Activated CD4-positive, alpha-beta T cell treated with anti-CD3 and anti-CD28 coated beads for 4 hours (primary cell): ENCODE measurements at places on chromosomes 4 and X.

DNA sequence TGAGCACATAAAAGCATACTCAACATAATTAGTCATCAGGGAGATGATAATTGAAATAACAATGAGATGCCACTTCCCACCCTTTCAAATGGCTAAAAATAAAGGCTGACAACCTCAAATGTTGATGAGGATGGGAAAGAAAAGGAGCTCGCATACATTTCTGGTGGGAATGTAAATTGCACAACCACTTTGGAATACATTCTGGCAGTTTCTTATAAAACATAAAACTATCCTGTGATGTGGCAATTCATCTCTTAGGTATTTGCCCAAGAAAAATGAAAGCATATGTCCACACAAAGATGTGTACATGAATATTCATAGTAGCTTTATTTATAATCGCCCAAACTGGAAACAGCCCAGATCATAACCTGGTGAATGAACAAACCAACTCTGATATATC is 687 bp upstream of the ZNF275 start:
- no peak for DNase-seq

- no peak for DNase-seq
These were observed 30.9 kb upstream of the RASGEF1B start for GRCh38 chr4:81502564-81502963.

DNA sequence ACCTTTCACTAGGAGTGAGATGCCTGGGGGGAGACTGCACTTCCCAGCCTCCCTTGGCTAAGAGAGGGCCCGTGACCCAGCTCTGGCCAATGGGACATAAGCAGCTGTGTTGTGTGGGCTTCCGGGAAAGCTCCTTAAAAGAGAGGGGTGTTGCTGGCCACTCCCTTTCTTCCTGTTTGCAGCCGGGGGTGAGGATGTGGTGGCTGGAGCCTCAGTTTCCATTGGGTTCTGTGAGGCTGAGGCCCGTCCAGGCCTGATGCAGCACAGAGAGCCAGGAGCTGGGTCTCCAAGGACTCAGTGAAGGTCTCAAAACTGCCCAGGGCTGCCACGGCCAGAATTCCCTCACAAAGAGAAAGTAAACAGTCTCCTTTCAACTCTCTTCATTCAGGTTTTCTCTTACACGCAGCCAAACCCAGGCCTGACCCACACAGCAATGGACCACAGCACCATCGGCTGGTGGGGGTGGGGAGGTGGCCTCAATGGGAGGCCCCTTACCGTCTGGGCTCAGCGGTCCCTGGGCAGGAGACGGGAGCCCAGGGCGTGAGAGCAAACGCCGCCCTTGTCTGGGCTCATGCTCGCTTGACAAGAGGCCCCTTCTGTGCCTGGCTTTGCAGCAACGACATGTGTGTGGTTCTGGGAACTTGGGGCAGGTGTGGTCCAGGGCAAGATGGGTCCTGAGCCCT is 6.6 kb downstream of the NKX1-1 start:
- DNase-seq, result no peak

- DNase-seq, result no peak
These were observed 586.9 kb downstream of the PCDH7 start for GRCh38 chr4:31307029-31307428.

- DNase-seq, result no peak
These were observed 6.2 kb downstream of the TMEM131L start for GRCh38 chr4:153472122-153473037.

- DNase-seq, result no peak
These were observed 297.8 kb upstream of the FAM241A start for GRCh38 chr4:111847296-111848008.

DNA sequence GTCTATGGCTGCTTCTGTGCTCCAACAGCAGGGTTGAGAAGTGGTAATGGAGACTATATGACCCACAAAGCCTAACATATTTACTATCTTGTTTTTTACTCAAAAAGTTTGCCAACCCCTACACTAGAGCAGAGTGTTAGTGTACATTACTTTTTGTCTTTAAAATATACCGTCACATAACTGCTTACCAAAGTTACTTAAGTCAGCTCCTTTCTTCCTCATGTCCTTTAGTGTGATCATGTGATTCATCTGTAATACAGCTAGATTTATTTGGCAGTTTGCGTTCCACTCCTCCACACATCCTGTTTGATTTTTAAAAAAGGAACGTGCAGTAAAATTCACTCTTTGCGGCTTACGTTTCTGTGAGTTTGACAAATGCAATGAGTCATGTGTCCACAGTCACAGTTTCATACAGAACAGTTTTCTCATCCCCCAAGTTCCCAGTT is 162.4 kb upstream of the GPRIN3 start:
- peak; percentile 17 for DNase-seq

DNA sequence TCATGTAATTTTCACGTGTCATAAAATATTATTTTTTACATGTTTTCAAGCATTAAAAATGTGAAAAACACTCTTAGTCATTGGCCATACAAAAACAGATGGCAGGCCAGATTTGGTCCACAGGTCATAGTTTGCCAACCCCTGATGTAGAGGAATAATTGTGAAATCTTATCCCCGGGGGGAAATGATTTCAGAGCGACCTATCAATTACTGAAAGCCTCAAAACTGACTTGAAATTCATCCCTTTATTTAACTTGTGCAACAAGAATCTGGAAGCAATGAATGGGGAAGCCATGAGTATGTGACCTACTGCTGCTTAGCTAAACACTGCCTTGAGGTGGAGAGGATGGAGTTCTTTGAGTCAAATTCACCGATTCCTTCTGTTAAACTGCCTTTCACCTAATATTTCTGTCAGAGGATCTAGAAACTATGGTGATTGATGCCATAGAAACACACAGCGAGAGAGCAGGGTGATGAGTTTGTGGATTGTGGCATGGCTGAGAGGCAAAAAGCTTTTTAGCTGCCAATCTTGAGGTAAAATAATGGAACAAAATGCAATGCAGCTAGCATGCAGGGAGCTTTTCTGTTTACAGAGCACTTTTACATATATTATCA is 30.3 kb upstream of the BRS3 start:
- DNase-seq, result no peak

DNA sequence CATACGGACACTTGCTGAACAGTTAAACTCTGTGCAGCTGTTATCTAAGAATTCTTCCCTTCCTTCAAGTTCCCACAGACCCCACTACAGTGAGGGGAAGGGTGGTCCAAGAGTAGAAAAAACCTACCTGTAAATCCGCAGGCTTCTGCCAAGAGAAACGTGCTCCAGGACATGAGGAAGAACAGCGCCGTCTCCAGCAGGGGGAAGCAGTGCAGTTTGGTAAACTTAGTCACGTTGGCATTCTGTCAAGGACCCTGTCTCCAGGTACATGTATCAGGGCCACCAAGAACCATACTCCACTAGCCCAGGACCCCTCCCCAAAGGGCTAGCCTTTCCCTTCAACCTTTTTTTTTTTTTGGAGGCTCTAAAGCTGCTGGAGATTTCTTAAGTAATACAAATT is 79.9 kb downstream of the CHST7 start:
- no peak for DNase-seq

DNA sequence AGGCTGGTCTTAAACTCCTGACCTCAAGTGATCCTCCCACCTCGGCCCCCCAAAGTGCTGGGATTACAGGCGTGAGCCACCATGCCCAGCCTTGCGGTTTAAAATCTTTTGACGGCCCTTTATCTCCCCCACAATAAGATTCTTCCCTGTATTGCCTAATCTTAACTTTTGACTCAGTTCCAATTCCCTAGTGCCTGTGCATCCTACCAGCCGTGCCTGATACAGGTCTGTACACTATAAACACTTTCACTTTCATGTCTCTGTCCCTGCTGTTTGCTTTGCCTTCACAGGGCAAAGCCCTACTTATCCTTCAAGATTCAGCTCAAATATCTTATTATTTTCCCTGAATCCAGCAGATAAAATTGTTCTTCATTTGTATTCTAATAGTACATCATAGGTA is 74.6 kb downstream of the WDR44 start:
- no peak for DNase-seq

- DNase-seq, result no peak
These were observed 11.3 kb upstream of the SLC25A6 start for GRCh38 chrX:1403228-1403627.

DNA sequence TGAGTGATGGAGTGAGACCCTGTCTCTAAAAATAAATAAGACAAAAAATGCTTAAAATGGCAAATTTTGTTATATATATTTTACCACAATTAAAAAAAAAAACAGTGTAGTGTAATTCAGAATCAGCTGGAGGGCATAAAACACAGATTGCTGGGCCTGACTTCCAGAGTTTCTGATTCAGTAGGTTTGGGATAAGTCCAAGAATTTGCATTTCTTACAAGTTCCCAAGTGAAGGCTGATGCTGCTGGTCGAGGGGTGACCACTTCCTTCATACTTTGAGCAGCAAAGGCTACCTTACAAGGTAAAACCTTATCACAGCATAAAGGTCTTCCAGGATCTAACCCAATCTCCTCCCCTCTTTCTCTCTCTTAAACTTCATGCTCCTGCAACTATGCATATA is 40.7 kb downstream of the KLHL8 start:
- DNase-seq, result no peak

DNA sequence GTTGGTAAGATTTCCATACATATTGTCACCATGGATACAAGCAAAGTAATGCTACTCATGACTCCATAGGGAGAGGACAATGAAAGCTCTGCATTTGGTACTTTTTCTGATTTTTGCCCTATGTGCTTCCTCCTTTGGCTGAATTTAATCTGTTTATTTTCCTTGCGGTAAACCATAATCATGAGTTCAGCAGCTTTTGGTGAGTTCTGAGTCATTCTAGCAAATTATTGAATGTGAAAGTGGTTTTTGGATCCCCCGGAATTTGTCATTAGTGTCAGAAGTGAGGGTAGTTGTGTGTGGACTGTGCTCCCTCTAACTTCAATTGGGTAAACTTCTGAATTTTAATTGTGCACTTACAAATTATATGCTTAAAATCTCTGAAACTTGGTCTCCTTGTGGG is 170.3 kb downstream of the MOSPD2 start:
- no peak for DNase-seq

GRCh38 chr4:43089730-43090129 is 197.2 kb downstream of the GRXCR1 start:
- DNase-seq, result no peak

DNA sequence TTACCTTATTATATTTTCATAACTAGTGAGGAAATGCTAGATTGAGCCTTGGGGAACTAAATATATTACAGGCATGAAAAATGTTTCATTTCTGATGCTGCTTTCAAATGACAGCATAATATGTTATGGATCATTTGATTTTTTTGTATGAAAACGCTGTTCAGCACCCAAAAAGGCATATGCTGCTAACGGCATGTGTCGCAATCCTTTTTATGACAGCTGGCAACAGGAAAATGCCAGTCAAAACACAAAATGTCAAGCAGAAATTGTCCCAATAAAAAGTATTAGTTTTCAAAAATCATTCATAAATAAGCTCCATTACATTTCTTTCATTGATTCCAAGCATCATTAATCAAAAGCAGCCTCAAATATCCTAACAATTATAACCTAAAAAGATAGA is 1244.5 kb downstream of the PCDH7 start:
- no peak for DNase-seq

DNA sequence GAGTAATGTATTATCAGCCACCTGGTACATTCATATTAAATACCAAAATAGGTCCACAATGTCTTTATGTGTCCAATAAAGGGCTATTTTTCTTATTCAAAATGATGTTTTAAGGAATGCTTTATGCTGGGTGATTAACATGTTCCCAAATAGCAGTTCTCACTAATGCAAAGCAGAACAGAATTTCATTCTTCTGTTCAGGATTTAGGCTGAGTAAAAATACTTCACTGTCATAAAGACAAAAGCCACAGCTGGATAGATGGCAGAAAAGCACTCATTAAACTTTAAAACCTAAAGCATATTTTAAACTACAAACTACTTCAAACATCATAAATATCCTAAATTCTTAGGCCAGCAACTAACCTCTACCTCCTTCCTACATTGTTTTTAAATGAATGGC is 244.0 kb downstream of the TMA16 start:
- no peak for DNase-seq

- DNase-seq, result no peak
These were observed 411.9 kb downstream of the GPAT3 start for GRCh38 chr4:83947830-83948193.

- no peak for DNase-seq
These were observed 57.0 kb upstream of the TBC1D14 start for GRCh38 chr4:6852582-6852981.

GRCh38 chr4:21879187-21879586 is 69.4 kb downstream of the KCNIP4 start:
- no peak for DNase-seq

DNA sequence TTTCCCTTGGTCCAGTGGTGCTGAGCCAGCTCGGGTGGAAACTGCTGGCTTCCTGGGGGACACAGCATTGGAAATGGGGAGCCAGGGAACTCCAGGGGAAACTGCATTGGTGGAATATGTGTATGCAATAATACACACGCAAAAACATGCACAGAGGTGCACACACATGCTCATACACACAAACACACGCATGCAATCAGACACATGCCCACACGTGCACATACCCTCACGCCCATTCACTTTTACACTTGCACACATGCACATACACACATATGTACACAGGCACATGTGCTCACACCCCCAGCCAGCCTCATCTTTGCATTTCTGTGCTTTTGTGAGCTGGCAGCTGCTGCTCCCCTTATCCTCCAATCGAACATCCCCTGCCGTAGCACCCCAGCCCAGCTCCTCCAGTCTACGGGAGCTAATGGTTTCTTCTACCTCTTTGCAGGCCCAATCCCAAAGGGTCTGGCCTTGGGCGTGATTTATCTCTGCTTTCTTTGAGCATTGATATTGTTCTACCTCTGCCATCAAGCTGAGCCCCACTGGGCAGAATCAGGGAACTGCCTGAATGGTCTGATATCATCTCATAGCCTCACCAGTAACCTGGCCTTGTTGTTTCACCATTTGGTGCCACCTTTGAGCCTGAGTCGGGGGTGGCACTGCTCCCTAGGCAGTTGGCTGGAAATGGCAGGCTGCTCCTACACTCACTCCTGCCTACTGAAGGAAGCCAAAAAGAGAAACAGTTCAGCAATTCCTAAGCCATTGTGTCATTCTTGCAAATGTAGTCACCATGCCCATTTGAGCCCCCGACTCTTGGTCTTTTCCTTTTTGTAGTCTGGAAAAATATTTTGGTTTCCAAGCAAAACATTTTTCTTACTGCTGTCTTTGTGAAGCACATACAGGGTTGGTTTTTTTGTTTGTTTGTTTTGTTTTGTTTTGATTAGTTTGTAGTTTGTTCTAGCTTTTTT is 104.4 kb upstream of the MAMLD1 start:
- DNase-seq, result no peak

GRCh38 chr4:182684796-182685195 is 232.4 kb downstream of the DCTD start:
- DNase-seq, result no peak

DNA sequence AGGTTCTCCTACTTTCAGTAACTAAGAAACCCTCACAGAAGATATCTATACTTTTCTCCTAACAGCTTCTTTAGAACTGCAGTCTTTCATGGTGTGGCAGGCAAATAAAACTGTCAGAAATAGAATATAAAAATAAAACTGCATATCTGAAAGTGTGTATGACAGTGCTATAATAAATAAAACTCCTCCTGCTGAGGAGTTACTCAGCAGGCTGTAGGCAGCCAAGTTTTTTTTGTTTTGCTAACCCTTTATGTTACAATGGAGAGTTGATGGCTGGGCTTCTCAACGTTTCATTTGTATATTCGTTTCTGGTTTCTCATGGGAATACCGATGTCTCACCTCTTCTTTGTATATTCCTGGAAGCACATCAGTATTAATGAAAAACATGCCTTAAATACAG is 18.2 kb upstream of the UGT2B10 start:
- DNase-seq, result no peak
